Activated gamma-delta T cell treated with Interleukin-2 at 50 U/mL for 16 hours (primary cell): ENCODE measurements at places on chromosomes 12 and 14.

GRCh38 chr12:123024819-123025391 is 44.4 kb downstream of the ARL6IP4 start:
- DNase-seq: no peak

DNA sequence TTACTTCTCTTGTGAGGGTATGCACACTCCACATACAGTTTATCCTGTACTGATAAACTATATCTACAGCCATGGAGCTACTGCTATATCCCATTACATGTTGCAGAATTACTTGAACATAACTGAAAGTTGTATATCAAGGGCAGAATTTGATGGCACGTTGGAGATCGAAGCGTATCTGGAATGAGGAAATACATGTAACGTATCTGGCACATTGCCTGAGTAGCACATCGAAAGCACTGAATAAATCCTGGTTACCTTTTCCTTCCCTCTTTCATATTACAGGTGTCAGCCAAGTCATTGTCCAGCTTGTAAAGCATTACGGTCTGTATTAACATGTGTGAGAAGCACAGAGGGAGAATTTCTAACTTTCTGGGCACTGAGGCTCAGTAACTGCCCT is 42.1 kb upstream of the LIN7A start:
- no peak for DNase-seq

GRCh38 chr12:19933924-19934323 is 434.4 kb upstream of the PDE3A start:
- no peak for DNase-seq

DNA sequence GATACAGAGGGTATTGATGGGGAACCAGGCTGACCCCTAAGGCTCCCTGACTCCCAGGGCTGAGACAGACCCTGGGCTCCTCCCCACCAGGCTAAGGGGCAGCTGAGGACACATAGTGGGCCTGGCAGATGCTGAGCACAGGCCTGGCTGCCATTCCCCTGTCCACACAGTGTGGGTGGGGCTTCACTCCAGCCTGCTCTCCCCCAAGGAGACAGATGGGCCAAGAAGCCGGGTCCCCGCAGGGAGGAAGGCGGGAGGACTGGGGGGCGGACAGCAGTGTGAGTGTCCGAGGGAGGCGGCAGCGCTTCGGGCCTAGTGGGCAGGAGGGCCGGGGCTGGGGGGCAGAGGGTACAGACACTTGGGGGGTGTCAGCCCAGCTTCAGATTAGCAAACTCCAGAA is 32.0 kb downstream of the RFLNA start:
- no peak for DNase-seq

GRCh38 chr12:83198291-83199015 is 511.7 kb downstream of the TMTC2 start:
- no peak for DNase-seq

GRCh38 chr14:72546344-72547016 is 347.4 kb downstream of the DPF3 start:
- DNase-seq: no peak

DNA sequence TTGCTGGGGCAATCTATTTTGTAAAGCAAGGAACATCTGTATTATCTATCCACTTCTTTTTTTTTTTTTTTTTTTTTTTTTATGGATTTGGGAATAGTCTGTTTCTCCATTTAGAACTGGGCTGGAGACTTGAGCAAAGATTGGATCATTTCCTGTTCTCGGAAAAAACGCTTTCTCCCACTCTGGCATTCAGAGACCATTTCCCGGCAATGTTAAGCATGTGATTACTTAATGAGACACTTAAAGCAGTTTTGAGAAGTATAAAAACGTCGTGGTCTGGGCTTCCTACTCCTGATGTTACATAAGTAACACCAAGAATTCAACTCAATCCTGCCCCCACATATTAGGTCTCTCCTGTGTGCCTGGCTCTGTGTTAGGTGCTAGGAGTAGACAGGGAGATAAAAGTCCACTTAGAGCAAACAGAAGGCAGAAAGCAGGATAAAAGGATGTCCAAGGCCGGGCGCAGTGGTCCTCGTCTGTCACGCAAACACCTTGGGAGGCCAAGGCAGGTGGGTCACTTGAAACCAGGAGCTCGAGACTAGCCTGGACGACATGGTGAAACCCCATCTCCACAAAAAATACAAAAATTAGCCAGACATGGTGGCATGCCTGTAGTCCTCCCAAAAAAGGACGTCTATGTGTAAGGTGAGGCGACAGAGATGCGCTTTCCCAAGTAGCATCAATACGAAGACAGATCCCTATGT is 152.1 kb upstream of the GSC start:
- no peak for DNase-seq

DNA sequence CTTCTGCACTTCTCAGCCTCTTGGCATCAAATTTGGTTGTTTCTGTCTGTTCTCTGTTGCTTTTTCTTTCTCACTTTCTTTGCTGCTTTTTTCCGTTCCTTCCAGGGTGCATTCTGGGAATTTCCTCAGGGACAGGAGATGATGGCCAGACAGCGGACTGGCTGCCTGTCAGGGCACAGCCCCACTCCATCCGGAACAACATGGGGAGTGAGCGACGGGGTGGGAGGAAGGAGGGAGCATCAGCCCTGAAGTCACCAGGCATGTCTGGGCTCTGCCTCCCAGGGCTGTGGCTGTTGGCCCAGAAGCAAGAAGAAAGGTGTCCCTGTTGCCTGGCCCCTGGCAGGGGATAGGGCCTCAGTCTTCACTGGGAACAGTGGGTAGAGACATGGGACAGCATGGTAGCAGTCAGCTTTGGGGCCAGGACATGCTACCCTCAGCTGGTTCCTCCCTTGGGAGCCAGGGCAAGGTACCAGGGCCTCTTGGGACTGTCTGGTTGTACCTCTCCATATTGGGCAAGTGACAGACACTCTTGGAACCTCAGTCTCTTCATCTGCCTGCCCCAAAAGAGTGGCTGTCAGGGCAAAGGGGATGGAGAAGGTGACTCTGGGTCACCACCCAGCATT is 8.6 kb downstream of the PGF start:
- DNase-seq: no peak

GRCh38 chr14:81940651-81941050 is 407.0 kb upstream of the SEL1L start:
- no peak for DNase-seq

- no peak for DNase-seq
Measured at GRCh38 chr14:77243853-77244252, 27.2 kb downstream of the NGB start.

- no peak for DNase-seq
Measured at GRCh38 chr12:54356951-54357356, 7.3 kb downstream of the GPR84 start.

- DNase-seq: no peak
Measured at GRCh38 chr14:44420226-44420625, 86.9 kb downstream of the FSCB start.

GRCh38 chr14:24093901-24094840 is at the start of gene PCK2:
Gene PCK2 (plus strand): TSS chr14:24094311. CDS start chr14:24094406, 95 bp downstream.
- DNase-seq: peak; percentile 69

DNA sequence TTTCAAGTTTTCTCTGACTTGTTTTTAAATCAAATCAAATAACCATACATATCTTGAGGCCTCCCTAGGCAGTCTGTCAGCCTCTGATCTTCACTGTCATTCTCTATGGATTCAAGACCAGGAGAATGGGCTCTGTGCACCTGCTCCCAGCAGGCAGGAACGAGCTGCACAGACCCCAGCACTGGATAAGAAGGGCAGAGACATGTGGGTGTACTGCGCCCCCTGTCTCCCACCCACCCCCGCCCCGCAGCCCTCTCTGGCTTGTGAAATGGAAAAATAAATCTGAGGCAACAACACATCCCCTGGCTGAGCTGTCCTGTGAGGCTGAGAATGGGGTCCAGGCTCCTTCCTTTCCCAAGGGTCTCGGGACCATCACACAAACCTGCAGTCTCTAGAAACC is 26.3 kb downstream of the CLMN start:
- no peak for DNase-seq

GRCh38 chr14:99601361-99601831 is 2.6 kb downstream of the CCDC85C start:
- no peak for DNase-seq

DNA sequence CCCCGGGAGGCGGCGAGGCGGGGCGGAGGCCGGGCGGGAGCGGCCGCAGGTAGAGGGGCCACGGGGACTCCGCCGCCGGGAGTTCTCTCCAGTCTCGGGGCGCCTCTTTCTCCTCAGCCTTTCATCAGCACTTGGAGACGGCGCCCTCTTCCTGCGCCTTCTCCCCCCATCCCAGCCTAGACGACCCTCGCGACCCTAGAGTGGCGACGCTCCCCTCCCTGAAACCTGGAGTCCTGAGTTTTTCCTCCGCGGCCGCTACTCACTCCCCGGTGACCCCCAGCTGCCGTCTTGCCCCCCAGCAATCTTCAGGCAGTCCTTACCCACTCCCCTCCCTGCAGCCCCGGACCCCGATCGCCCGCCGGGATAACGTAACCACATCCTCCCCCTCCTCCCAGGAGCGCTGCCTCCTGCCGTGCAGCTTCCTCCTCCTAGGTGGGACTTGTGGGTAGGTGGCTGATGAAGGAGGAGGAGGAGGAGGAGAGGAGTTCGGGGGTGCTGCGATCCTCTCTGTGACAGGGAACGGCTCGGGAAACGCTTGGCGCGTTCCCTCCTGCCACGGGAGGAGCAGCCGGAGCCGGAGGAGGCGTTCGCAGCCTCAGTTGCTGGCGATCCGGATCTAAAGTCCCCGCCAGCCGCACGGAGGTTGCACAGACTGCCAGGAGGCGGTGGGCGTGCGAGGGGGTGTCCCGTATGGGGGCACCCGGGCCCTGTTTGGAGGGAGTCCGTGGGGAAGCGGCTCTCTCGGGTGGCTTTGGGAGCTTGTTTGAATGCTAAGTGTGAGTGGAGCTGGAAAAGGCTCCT is 891 bp downstream of the PLEKHA5 start:
- peak; percentile 4 for DNase-seq

GRCh38 chr12:41536813-41537490 is 348.8 kb downstream of the PDZRN4 start:
- no peak for DNase-seq

DNA sequence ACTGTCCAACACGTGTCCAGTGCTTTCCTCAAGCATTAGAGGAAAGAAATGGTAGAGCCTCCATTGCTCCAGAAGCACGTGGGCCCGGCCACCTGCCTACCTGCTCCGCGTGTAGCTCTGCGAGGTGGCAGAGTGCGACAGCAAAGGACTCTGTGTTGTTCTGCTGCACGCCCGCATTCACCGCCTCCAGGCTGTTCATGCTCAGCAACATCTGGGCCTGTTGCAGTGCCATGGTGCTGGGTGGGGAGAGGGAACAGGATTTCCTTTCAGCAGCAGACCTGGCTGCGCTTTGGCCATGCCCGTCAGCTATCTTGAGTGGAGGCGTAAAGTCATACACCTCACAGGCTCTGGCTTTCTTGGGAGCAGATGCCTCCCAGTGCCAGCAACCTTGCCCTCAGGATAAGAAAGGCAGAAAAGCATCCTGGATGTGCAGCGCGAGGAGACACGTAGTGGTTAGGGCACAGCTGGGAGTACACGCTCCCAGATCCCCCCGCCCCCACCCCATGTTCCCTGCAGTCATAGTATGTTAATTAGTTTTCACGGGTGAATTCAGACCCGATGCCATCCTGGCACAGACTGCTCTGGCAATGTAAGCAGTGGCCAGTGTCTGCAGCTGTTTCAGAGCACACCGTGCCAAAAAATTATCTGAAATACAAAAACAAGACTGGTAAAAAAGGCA is 25.1 kb downstream of the ANAPC5 start:
- no peak for DNase-seq

GRCh38 chr14:42929806-42930480 is 1323.3 kb downstream of the LRFN5 start:
- no peak for DNase-seq

DNA sequence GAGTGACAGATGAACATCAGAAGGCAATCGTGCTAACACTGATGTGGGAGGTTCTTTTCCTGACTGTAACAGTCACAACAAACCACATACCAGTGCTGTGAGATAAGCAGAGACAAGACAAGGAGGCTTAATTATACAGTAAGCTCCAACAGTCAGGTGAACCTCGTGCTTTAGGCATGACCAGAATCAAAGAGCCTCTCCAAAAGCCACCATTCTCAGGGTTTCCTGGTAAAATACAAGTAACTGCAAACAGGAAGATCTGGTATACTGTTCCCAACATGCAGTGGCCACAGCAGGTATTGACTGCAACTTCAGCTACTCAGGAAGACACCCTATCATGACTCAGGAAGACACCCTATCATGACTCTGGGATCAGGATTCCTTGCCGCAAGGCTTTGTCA is 47.3 kb upstream of the GTF2A1 start:
- DNase-seq: no peak

- DNase-seq: no peak
Measured at GRCh38 chr14:78451319-78451695, 281.1 kb downstream of the NRXN3 start.

- DNase-seq: no peak
Measured at GRCh38 chr12:83389237-83389996, 702.7 kb downstream of the TMTC2 start.

GRCh38 chr12:90833228-90833627 is 121.7 kb downstream of the CCER1 start:
- DNase-seq: no peak

DNA sequence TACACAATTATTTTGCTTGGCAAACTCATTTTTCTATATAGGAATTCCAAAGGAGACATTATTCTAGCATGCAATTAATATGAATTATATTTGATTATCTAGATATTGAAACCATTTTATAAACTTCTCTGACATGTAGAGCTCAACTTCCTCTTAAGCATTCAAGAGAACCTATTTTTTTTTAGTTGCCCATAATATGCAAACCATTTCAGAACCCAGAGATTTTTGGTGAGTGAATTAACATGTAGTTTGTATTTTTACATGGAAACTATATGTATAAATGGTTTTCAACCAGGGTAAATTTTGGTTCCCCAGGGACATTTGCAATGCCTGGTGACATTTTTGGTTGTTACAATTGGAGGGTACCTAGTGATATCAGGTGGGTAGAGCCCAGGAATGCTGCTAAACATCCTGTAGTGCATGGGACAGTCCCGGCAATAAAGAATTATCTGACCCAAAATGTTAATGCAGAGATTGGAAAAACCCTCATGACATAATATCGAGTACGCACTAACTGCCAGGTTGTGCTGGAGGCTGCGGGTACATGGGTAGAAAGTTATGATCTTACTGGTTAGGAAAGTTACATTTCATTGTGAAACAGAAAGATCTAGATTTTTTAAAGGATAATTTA is 338.9 kb upstream of the GARIN2 start:
- no peak for DNase-seq

DNA sequence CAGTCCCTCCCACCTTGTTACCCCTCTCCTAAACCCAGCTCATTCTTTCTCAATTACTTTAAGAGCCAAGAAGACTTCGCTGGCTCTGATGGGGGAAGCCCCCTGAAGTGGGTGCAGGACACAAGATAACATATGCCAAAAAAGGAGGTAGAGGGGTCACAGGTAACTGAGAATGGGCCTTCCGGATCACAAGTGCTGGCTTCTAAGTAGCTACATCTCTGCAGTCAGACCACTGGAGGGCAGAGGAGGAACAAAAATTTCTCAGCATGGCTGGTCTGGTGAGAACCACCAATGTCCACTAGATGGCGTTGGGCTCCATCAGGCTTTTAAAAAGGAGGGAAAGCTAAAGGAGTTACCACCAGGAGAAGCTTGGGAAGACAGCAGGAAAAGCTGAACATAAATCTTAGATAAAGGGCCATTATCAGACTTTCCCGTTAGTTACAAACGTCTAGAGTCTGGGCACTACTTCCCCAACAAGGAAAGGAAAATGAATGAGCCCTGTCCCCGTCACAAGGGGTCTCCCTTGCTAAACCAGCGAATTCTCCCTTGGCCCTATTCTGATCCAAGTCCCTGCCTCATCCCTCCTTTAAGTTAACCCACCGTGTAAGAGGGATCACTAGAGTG is 11.6 kb upstream of the CDH24 start:
- DNase-seq: peak; percentile 70

GRCh38 chr12:50059440-50060119 is 2.2 kb downstream of the ASIC1 start:
- peak; percentile 73 for DNase-seq
